ENCODE measurements at places on chromosomes 13 and 19. TPM values are rescaled to one million over a fixed set of nuclear protein-coding genes. Genes with fewer than 3 reads are reported as not detected.

- DNase-seq: no peak
These were observed 66.1 kb upstream of the DIAPH3 start for GRCh38 chr13:60229708-60230272.

GRCh38 chr13:94859278-94859691 is 146.9 kb upstream of the SOX21 start:
- peak; percentile 67 for DNase-seq

The ZNF99 gene
- 0.11 TPM for total RNA-seq

The KLHL1 gene
- not detected for total RNA-seq

Measured in left ventricle myocardium inferior (tissue), 1 donor.